Stimulated activated CD4-positive, alpha-beta T cell treated with anti-CD3 and anti-CD28 coated beads, TNF-alpha, amount 100 ng/mL, for 4 hours (primary cell): ENCODE measurements at places on chromosomes 3 and 15.

DNA sequence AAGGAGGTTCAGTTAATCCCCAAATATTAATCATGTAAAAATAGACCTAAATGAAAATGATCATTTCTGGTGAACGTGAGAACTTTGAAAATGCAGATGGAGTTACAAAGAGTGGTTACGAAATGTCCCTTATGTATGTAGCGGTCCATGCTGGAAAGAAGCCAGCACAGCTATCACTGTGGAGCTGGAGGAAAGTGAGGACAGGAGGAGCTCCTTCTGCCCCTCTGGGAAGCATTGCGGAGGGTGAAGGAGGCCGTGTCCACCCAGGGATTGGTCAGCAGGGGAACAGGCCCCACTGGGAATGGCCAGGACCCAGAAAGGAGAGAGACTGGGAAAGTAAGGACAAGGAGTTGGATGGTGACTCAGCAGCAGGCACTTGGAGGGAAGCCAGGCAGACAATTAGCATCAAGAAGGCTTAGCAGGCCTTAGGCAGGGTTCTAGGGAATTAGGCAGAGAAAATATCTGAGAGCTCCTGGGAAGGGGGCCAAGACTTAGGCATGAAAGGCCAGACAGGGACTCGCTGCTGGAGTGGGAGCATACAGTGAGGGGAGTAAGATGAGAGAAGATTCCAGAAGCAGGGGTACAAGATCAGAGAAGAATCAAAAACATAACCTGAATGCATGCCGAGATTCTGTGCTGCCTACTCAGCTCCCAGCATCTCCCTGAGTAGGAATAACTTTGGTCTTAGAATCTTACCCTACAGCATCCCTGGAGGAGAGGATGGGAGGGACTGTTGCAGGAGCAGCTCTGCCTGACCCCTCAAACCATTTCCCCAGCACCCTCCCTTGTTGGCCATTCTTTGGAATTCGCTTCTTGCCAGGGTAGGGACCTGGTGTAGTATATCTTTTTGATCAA, 171.0 kb upstream of the UMPS start:
- DNase-seq: no peak

- no peak for DNase-seq
These were observed 46.1 kb downstream of the AGBL1 start for GRCh38 chr15:86125775-86126174.

- no peak for DNase-seq
These were observed 2.0 kb downstream of the EPHB3 start for GRCh38 chr3:184563561-184563925.

GRCh38 chr15:69476704-69477473, 24.3 kb downstream of the RPLP1 start:
- no peak for DNase-seq

DNA sequence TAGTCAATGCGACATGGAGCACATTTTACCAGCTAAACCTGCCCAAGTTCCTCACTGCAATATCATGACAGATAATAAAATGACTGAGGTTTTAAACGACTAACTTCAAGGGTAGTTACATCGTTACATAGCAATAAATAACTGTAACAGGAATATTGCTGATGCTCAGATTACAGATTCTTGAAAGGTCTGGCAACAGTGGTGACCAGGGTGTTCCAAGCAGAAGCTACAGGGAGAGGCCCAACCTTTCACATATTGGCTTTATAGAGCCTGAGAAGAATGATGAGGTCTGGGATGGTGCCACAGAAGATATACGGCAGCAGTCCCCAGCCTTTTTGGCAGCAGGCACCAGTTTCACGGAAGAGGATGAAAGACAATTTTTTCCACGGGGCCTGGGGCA, 51.1 kb upstream of the CSPG5 start:
- no peak for DNase-seq

DNA sequence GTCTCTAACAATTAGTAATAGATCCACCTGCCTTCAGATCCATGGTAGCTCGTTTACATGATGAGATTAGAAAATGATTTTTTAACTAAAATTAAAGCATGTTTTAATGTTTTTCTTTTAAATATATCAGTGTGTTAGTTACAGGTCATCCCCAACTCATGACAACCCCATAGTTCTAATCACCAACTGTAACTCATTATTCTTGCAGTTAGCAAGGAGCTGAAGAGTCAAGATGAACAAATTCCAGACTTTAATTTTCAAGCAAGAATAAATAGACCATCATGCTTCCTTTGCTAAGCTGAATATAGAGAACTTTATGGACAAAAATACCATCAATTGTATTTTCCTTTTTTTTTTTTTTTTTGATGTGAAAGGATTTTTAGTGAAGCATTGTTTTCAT, 101.1 kb downstream of the TOP2B start:
- DNase-seq: no peak
